Stimulated activated CD8-positive, alpha-beta memory T cell treated with anti-CD3 and anti-CD28 coated beads, Interleukin-4, amount 100 ng/mL, for 48 hours (primary cell): ENCODE measurements at places on chromosomes 5 and 9.

GRCh38 chr9:14788846-14789245 is 66.3 kb upstream of the CER1 start:
- no peak for DNase-seq

DNA sequence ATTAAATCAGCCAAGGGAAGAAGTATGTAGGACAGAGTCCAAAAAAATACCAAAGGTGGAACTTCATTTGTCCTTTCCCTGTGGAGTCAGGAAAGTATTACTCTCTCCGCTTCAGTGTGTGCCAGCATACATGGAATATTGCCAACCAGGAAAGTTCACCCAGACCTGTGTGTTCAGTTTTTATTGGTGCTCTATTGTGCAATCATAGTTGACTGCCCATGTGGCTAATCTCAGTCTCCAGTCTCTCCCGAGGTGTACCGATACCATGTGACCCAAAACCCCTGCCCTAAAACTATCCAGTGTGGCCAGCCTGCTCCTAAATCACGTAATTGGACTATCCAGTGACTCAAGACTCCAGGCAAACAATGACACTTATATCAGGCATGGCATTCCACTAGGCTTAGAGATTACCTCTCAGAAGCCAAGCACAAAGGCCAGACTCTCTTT is 38.8 kb downstream of the NFX1 start:
- DNase-seq, result no peak

DNA sequence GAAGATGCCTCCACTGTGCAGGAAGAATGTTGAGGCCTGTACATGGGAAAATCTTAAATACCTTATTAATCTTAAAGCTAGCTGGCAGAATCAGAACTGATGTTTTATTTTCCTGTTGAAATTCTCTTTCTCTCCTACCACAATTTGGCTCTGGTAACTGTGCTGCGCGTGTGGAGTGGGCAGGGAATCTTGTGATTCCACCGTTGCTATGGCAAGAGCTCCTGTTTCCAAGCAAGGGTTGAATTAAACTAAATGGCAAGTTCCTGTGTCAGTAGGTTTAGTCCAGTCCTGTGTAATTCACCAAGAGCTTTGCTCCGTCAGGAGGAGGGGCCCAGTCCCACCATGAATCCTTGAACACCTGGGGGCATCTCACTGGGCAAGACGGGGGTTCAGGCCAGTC is 36.4 kb downstream of the NXNL2 start:
- no peak for DNase-seq

DNA sequence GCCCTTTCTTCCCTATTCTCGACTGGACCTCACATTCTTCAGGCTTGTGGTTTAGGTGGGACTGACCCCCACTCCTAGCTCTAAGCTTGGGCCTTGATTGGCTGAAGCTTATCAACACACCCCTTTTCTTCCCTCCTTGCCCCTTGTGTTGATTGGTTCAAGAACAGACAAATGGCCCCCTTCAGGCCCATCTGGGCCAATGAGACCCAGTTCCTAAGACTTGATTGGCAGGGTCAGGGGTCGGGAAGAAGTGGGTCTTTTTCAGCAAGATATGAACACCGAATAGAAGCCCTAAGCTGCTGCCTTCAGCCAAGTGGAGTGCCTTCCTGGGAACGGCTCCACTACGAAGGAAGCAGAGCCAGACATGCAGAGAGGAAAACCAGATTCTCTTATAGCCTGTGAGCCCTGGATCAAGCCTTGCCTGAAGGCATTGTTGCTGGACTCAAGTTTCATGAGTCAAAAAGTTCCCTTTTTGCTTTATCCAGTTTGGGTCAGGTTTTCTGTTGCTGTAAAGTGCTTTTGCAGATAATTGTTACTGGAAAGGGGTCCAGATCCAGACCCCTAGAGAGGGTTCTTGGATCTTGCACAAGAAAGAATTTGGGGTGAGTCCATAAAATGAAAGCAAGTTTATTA is 22.4 kb upstream of the NCS1 start:
- DNase-seq, result no peak

DNA sequence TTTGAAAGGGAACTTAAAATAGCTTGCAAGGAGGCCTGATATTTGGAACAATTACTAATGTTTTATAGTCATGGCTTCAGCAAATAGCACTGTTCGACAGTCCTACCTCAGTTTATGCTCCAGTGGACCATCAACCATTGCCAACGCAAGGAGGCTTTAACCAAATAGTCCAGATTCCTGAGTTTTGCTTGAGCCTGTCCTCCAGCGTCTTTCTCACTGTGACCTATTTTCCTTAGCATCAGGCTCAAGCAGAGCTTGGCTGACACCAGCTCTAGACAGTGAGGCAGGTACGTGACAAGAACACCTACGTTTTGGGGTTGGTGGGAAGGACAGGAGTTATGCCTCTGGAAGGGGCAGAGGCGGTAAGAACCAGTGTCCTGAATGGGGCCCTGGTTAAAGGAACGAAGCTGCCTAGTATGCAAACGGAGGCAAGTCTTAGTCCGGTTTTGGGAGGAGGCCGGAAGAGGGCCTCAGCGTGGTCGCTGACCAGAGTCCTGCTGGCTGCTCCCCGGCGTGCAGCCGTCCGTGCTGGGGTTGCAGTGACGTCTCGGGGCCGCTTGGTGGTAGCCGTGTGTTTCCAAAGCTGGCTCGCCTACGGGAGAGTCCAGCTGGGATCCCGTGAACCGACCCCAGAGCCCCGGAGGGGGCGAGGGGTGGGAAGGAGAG is 998 bp upstream of the FGF18 start:
- DNase-seq, result peak; percentile 75

DNA sequence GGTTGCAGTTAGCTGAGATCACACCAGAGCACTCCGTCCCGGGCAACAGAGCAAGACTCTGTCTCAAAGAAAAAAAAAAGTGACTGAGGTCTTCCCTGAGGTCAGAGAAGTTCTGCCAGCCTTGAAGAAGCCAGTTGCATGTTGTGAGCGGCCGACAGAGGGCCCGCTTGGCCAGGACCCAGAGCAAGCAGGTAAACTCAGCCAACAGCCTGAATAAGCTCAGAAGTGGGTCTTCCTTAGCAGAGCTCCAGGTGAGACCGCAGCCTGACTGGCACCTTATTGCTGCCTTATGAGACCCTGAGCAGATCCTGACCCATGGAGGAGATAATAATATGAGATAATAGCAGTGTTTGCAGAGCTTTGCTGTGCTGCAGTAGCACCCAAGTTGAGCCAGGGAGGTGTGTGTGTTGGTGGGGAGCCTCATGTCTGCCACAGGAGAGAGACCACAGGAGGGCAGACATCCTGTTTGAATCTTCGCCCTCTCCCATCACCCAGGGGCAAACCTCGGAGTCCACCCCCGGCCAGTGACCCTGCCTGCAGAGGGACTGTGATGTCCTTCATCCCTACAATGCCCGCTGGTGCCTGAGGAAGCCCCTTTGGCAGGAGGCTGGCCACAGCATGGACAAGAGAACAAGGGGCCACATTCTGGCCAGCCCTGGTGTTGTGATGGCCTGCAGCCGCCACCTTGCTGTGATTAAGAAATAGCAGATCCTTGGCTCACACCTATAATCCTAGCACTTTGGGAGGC is 10.8 kb upstream of the BARX1 start:
- no peak for DNase-seq

- DNase-seq, result no peak
Observed at GRCh38 chr5:109345699-109346098, 64.1 kb downstream of the PJA2 start.

GRCh38 chr5:15254607-15255006 is 245.4 kb upstream of the FBXL7 start:
- no peak for DNase-seq

GRCh38 chr9:84212982-84213381 is 127.6 kb downstream of the SLC28A3 start:
- DNase-seq, result no peak

- DNase-seq, result no peak
Observed at GRCh38 chr5:17426104-17426749, 71.8 kb upstream of the TAF11L2 start.
